ENCODE measurements at places on chromosomes 2 and 18. TPM values are rescaled to one million over a fixed set of nuclear protein-coding genes. Genes with fewer than 3 reads are reported as not detected.

The SCN2A gene
- total RNA-seq = not detected

The DSC2 gene
- total RNA-seq = 0.05 TPM

The CCDC74B gene
- 0.21 TPM for total RNA-seq

- H3K27me3 ChIP-seq = no peaks in the 10 kb centered on the region
- no peak for DNase-seq
- no peak overlapping the region for H3K4me3 ChIP-seq
- no peak overlapping the region for H3K27ac ChIP-seq
- H3K4me1 ChIP-seq = peaks cover 5% of the 10 kb centered on the region
- no peaks in the 10 kb centered on the region for H3K36me3 ChIP-seq
These were observed 216.3 kb downstream of the ANAPC1 start for GRCh38 chr2:111667542-111668273.

DNA sequence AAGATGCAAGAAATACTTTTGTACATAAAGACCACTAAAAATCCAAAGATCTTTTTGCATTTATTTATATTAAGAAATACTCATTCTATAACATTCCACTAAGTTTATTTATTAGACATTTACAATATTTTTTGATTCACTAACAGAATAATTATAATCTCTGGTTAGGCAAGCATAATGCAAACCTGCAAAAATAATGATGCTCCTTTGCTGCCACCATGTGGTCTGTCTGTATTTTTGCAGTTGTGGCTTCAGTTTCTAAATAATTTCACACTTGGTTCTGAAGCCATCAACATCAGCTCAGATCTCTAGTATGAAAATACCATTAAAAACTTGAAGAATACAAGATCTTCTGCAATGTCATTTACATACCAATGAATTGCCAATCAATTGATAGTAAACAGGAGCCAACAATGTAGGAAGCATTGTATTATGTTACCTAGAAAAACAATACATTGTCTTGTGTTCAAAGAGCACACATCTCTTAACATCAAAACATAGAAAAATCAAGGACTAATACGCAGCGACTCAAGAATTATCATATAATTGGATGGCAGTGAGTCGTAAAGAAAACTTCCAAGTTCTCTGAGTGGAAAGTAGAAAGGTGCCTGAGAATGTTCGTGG lies 28.8 kb upstream of the WDR75 start:
- no peak for DNase-seq
- no peaks in the 10 kb centered on the region for H3K27me3 ChIP-seq
- no peak overlapping the region for H3K27ac ChIP-seq
- H3K4me3 ChIP-seq = no peak overlapping the region

Data from T-helper 17 cell (primary cell).